G401 (cell line): ENCODE measurements at places on chromosomes 7 and 10.

- no peak for DNase-seq
Observed at GRCh38 chr10:61986788-61987492, 85.4 kb downstream of the ARID5B start.

- DNase-seq = no peak
Observed at GRCh38 chr7:145378197-145378596, 542.3 kb upstream of the TPK1 start.

- DNase-seq = peak; percentile 87
Observed at GRCh38 chr7:18458830-18459229, 36.7 kb upstream of the HDAC9 start.

DNA sequence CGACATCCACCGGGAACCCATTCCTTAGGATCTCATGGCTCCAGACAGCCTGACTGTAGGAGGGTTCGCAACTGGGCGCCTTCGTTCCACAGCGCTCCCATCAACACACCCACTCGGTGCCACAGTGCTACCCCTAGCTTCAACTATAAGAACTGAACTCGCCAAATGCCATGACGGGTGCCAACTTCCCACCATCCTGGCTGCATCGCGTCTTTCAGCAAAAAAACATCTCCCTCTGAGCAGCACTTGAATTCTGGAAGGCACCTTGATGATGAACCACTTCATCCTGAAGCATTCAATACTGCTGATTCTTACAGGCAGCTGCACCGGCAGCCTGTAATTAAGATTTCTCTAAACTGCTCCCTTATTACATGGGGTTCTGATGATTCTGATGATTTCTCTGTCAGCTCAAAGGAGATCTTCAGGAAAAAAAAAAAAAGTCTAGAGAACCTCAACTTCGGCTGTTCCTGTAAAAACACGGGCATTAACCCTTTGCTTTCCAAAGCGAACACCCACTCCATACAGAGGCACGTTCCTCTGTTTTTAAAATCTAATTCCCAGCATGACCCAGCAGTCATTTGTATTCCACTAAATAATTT lies 1.3 kb downstream of the CYTH3 start:
- peak; percentile 80 for DNase-seq

- no peak for DNase-seq
Observed at GRCh38 chr7:42174391-42174912, 62.6 kb downstream of the GLI3 start.

DNA sequence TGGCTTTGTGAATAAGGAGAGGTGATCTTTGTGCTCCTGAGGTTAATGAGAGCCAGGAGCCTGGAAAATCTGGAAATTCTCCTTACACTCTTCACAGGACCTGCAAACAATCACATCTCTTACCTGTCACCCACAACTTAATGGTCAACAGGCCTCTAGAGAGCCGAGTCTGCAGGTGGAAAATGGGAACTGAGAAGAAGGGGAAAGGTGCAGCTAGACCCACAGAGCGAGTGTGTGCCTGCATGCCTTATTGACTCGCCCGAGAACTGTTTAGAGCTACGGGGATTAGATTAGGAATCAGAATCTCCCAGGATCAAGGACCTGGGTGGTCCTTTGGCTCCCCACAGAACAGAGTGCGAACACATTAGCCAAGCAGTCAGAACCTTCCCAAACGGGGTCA lies 329.6 kb downstream of the PTEN start:
- no peak for DNase-seq

GRCh38 chr7:50962962-50963374 lies 180.3 kb upstream of the GRB10 start:
- no peak for DNase-seq

GRCh38 chr10:47451998-47452494 lies 31.9 kb downstream of the ANXA8 start:
- no peak for DNase-seq
